Fibroblast of skin of right biceps (primary cell): ENCODE measurements at places on chromosomes 16 and 17.

GRCh38 chr16:4317532-4318450, 1.9 kb downstream of the GLIS2 start:
- peak; percentile 23 for DNase-seq

DNA sequence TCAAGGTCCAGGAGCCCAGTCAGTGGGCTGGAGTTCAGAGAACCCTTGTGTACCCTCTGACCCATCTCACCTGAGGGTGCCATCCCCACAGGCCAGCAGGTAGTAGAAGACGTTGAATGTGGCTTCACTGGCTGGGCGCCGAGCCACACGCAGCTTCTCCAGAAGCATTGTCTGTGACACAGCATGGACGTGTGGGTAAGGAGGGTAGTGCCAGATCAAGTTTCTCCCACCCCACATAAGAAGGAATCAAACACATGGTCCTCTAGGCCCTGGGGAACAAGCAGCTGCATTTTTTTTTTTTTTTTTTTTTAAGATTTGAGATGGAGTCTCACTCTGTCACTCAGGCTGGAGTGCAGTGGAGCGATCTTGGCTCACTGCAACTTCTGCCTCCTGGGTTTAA, 60.9 kb downstream of the MYO18A start:
- no peak for DNase-seq

DNA sequence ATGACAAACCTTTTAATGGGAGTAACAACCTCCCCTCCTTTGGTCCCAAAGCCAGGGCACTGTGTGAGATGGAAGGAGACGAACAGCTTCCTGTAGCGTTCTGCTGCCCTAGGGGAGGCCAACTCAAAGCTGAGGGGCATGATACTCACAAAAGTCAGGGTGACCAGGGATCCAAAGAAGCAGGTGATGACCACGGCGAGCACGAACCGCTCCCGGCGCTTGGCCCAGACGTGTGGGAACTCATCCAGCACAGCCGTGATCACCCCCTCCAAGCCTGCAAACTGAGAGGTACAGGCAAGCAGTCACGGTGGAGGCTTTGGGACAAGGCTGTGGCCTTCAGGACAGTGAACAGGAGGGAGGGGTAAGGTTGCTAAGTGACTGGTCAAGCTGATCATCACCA, 25.1 kb downstream of the SLC6A4 start:
- no peak for DNase-seq

DNA sequence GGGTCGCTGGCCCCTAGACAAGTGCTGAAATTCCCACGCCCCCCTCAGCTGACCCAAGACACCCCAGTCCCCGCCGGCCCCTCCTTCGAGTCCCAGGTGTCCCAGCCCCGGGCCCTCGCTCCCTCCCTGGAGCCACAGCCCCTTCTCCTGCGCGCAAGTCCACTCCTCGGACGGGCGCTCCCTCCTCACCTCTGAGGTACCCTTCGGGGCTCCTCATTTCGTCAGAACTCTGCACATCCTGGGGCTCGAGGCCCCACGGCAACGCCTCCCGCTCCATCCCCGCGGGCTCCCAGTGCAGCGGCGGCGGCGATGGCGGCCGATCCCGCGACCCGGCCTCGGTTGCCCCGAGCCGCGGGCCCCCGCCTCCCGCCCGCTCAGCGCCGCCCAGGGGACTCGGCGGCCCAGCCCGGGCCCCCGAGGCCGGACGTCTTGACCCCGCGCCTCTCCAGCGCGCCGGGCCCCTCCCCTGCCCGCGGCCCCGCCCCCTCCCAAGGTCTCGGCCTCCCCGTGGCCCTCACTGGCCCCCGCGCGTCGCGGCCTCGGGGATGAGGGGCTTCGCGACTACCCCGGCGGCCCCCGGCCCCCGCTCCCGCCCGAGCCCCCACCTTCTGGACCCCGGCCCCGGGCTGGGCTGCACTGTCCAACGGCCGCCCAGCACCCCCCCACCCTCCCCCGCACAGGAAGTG, at the start of gene ZNF768:
Gene ZNF768 (minus strand): TSS at position 430 of the 686 bp plus-strand sequence. CDS start 153 bp downstream, at position 277.
- DNase-seq = peak; percentile 6

DNA sequence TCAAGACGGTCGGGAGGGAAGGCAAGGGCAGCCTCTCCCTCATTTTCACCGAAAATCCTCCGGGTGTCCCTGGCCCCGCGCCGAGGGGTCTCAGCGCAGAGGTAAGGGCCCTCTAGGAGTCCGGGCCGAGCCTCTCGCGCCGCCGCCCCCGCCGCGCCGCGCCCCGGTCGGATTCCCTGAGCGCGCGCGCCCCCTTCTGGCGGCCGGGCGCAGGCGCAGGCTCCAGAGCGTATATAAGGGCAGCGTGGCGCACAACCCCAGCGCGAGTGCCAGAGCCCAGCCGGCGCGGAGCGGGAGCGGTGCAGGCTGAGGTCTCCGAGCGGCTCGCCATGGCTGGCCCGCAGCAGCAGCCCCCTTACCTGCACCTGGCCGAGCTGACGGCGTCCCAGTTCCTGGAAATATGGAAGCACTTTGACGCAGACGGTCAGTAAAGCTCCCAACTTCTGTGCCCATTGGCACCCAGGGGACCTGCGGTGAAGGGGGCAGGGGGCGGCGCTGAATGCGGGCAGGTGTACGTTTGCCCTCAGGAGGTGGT, at the start of gene CALB2:
Gene CALB2 (plus strand): TSS at position 260 of the 535 bp plus-strand sequence. CDS start 70 bp downstream, at position 330.
- DNase-seq = peak; percentile 58
